Stimulated activated CD4-positive, alpha-beta T cell treated with anti-CD3 and anti-CD28 coated beads, TNF-alpha, amount 100 ng/mL, for 1 hour (primary cell): ENCODE measurements at places on chromosomes 13 and 19.

- peak; percentile 9 for DNase-seq
Measured at GRCh38 chr19:16283210-16284061, 41.2 kb upstream of the KLF2 start.

GRCh38 chr19:13806728-13807127 is 11.5 kb downstream of the ZSWIM4 start:
- DNase-seq, result no peak

DNA sequence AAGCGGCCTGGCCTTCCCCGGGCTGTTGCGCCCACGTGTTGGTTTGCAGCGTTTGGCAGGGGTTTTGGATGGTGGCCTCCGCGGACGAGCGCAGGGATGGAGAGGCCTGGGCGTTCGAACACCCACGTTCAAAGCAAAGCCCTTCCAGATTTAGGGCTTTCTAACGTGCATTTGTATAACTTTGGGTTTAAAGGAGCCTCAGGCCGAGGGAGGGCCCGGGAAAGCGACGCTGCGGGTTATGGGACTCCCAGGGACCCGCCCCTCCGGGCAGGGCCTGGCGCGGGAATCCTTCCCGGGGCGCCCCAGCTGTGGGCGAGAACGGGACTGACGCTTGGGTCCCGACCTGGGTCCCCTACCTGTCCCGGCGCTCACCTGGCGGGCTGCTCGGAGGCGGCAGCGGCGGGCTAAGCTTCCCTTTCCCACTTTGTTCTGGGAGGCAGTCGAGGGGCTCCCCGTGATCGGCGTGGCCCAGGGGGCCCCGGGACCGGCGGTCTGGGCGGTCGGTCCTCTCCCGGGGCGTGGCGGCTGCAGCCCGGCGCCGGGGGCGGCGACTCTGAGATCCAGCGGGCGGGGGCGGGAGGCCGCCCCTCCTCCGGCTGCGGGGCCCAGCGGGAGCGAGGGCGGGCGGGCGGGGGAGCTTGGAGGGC is at the start of gene FBXO17:
Gene FBXO17 (minus strand): TSS at position 529 of the 647 bp plus-strand sequence. CDS start 25,423 bp downstream, outside the sequence.
- no peak for DNase-seq

- no peak for DNase-seq
Measured at GRCh38 chr19:43883864-43884263, 51.2 kb downstream of the ZNF45 start.

GRCh38 chr13:84844473-84844872 is 954.7 kb downstream of the SLITRK6 start:
- DNase-seq, result no peak

- DNase-seq, result no peak
Measured at GRCh38 chr19:40253611-40254092, 27.2 kb upstream of the CCNP start.

DNA sequence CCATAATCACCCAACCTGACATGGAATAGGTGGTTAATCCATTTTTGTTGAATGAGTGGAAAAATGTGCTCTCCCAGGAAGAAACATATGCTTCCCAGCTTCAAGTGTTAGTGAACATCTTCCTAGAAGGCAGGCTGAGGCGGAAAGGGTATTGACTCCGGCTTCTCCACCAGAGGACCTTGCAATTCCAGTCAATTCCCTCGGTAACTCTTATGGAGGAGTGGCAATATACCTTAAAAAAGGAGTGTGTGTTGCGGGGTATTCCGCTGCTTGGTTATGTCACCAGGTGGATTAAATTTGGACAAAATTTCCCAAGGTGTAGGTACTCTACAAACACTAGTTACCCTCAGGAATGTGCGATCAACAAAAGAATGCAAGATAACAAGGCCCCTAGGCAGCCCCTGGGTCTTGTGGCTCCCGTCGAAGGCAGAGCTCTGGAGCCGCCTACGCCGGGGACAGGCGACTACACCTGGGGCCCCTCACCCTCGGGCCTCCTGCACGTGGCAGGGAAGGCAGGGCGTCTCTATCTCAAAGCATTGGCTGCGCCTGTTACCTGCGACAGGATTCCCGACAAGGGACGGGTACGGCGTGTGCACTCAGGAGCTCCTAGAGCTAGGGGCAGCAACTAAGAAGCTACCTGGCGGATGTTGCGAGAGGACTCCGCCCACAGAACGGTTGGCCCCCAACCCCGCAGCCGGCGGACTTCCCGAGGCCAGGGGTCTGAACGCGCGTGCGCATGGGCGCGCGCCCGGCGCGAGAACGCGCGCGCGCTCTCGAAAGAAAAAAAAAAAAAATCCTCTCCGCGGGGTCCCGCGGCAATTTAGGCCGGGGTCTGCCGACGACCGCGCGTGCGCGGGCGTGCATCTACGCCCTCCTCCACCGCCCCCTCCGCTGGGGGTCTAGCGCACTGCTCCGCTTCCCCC is at the start of gene WDR87:
Gene WDR87 (minus strand): TSS at position 649 of the 923 bp plus-strand sequence. CDS start 8,355 bp downstream, outside the sequence.
- DNase-seq, result peak; percentile 28

DNA sequence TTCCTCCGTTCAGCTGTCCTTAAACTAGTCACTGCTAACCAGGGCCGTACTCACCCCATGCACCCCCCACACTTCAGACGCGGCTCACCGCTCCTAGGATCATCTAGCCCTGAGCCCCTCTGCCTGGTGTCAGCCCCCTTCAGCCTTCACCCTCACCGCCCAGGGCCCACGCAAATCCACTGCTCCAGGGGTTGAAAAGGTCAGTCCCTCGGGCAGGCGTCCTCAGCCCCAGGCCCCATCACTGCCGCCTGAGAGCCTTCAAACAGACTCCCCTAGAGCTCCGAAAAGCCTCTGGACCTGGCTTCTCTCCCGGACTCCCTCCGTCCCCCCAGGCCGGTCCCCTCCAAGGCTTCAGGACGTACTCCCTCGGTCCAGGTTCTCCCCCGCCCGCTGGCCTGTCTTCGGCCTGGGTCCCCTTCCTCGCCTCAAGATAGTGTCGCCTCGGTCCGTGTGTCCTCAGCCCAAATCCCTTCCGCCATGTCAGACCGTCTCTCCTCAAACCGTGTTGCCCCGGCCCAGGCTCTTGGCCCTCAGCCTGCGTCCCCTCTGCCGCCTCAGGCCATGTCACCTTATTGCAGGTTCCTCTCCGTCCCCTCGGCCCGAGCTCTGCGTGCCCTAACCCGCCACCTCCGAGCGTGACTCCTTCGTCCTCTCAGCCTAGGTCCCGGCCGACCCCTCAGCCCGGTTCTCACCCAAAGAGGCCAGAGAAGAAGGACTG is 553 bp downstream of the NAPA start:
- DNase-seq, result peak; percentile 8

DNA sequence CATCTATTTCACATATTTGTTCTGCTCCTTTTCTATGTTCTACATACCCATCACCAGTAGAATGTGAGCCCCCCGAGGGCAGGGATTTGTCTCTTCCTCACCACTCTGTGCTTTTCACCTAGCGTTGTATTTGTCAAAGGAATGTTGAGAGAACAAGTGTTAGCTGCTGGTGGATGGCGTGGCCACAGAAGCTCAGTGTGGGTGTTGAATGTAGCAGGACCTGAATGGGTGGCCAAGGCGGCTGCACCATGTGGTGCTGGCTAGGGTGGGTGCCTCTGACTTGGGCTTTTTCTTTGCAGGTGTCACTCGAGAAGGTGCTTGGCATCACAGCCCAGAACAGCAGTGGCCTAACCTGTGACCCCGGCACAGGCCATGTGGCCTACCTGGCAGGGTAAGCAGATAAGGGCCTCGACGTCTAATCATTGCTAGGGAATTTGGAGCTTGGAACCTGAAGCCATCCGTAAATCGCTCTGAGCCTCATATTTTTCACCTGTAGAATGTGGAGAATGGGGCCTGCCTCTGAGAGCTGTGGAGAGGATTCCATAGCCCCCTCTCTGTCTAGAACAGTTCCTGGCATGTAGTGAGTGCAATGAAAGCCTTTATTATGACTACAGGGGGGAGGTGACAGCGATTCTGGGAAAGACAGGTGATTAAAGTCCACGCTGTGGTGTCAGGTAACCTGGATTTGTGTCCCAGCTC is 3.9 kb downstream of the WDR62 start:
- DNase-seq, result no peak

GRCh38 chr19:7177926-7178325 is 108.4 kb downstream of the ZNF557 start:
- DNase-seq, result no peak

GRCh38 chr13:111111376-111111937 is 3.7 kb upstream of the ARHGEF7 start:
- DNase-seq, result no peak

DNA sequence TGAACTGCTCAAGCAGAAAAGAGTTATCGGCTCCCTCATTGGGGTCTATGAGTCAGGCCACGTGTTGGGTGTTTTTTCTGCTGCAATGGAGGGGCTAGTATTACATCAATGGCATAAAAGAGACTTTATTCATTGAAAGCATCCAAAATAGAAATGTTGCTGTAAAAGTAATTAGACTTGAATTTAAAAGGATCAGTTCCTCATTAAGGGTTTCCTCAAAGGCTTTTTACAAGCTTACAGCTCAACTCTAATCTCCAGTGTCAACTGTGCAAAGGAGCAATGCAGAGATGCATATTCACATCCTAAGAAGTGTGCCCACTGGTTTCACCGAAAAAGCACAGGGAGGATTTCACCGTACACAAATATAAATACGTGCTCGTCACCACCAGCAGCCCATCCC is 300.3 kb downstream of the FOXO1 start:
- no peak for DNase-seq

DNA sequence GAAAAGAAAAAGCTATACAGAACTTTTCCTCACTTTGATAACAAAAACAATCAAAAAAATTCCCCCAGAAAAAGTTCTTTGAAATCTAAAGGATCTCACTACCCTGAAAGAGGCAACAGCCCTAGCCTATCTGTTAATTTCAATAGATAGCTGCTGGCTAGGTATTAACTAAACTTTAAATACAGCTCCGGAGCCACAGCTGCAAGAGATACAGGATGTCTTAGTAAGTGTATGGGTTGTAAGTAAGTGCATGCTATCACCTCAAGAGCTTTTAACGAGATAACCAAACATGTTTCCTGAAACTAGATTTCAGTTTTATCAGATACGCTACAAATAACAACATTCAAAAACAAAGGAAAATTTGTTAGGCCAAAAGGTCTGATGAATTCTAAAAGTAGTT is 148.4 kb downstream of the KLF12 start:
- DNase-seq, result no peak

GRCh38 chr13:30773561-30773960 is 38.2 kb downstream of the ALOX5AP start:
- no peak for DNase-seq

DNA sequence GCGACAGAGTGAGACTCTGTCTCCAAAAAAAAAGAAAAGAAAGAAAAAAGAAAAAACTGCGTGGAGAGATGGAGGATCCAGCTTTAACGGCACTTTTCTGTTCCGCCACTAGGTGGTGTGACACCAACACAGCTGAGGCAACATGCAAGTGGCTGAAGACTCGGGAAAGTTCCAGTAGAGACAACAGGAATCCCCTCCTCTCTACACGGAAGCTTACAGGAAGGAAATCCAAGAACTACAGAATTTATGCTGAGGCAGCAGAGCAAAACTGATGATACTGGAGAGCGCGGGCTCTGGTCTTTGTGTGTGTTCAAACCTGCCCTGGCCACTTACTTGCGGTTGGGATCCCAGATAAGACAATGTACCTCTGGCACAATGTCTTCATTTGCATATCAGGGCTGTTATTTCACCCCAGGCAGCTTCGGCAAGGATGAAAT is 9.9 kb downstream of the RANBP3 start:
- no peak for DNase-seq

GRCh38 chr13:32059511-32059984 is 28.0 kb downstream of the FRY start:
- DNase-seq, result no peak

DNA sequence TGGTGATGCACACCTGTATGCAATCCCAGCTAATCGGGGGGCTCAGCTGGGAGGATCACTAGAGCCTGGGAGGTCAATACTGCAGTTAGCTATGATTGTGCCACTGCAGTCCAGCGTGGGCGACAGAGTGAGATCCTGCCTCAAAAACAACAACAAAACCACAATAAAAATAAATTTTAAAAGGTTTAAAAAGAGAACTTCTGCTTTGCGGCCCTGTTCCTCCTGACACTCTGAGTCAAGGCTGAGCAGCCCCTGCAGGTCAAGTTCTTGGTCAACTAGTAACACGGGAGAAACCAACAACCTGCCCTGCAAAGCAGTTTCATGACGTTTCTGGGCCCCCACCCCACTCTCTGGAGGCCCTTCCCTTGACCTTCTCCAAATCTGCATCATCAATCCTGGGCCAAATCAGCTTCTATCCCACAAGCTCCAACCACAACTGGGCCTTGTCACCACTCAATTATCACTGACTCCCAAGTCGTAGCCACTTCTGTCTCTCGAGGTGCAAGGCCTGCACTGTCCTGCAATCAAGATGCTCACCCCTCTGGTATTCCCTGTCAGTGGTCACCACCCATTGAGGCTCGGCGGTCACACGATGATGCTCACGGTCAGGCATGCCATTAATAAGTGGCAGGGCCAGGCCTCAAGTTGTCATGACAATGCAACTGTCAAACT is 7.5 kb downstream of the ELAVL1 start:
- no peak for DNase-seq

GRCh38 chr19:50646074-50646807 is 3.0 kb upstream of the C19orf81 start:
- DNase-seq, result no peak

- DNase-seq, result no peak
Measured at GRCh38 chr19:14479975-14480699, 5.0 kb upstream of the PTGER1 start.

DNA sequence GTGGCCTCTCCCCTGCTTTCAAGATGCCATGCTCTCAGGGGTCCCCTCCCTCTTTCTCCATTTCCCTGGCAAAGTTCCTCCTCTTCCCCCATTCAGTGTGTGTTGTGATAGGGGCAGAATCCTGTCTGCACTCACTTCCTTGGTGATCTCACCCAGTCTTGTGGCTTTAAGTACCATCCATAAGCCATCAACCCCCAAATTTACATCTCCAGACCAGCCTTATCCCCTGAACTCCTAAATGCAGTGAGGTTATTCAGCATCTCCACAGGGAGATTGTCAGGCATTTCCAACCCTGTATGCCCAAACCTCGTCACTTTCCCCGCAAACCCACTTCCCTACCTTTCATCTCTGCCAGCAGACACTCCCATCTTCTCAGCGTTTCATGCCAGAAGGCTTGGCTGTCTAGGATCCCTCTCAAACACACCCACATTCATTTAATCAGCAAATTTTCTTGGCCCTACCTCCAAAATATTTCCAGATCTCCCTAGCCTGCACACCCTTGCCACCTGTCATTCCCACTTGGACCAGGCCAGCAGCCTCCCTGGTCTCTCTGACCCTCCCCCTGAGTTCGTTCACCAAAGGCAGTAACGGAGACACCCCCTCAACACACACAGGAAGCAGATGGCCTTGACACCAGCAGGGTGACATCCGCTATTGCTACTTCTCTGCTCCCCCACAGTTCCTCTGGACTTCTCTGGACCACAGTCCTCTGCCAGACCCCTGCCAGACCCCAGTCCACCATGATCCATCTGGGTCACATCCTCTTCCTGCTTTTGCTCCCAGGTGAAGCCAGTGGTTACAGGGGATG is at the start of gene HCST:
Gene HCST (plus strand): TSS at position 676 of the 808 bp plus-strand sequence. CDS start 65 bp downstream, at position 741.
- DNase-seq, result no peak

DNA sequence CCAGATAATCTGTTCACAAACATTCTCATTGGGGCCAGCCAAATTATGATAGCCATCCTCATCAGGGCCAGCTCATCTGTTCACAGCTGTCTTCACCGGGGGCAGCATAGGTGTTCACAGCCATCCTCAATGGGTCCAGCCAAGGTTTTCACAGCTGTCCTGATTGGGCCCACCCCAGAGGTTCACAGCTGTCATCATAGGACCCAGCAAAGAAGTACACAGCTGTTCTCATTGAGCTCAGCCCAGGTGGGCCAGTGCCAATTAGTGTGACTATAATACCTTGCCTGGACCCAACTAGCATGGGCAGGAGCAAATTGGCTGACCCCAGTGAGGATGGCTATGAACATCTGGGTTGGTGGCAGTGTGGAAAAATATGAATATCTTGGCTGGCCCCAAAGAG is 1166.0 kb downstream of the UQCRFS1 start:
- no peak for DNase-seq

GRCh38 chr13:98478189-98479129 is 98.4 kb downstream of the STK24 start:
- DNase-seq, result no peak
